GM12878 (cell line): ENCODE measurements at places on chromosomes 6 and 20. TPM values are rescaled to one million over a fixed set of nuclear protein-coding genes. Genes with fewer than 3 reads are reported as not detected.

The NRN1 gene
- total RNA-seq = 0.13 and 0.37 TPM in 2 replicates

DNA sequence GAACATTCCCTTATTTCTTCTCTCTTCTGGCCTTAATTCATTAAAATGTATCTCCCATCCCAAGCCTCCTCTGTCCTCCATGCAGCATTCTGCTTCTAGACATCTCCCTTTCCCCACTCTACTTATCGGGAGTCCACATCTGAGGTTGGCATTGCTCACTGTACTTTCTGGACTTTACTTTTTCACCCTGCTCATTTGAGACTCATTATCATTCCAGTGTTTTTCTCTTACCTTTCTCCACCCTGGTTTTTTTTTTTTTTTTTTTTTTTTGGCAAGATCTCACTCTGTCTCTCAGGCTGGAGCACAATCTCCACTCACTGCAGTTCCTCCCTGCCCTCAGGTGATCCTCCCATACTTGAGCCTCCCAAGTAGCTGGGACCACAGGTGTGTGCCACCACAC is 4.5 kb downstream of the ENPP3 start:
- DNase-seq = no peak

DNA sequence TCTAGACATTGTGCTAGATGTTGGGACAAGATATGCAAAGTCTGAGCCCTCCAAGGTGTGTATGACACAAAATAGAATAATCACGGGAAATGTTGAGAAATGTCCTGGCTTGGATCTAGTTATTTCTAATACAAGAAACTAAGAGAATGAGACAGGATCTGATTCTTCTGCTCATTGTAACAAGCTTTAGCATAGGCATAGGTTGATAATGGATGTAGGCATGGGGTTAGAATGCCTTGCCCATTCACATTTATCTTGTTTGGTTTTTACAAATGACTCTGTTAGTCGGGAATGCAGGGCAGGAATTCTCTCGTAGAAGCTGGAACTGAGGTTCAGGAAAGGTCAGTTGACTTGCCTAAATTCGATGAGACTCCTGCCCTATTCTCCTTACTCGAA is 1.5 kb upstream of the SLC26A8 start:
- no peak for DNase-seq

The GRM1 gene
- 0.05 TPM in 1 of 2 replicates, not detected in the other for total RNA-seq

GRCh38 chr20:1938464-1939269 is 43.5 kb downstream of the SIRPA start:
- no peak for DNase-seq

The HLA-B gene
- total RNA-seq = 3,333 and 3,502 TPM in 2 replicates

DNA sequence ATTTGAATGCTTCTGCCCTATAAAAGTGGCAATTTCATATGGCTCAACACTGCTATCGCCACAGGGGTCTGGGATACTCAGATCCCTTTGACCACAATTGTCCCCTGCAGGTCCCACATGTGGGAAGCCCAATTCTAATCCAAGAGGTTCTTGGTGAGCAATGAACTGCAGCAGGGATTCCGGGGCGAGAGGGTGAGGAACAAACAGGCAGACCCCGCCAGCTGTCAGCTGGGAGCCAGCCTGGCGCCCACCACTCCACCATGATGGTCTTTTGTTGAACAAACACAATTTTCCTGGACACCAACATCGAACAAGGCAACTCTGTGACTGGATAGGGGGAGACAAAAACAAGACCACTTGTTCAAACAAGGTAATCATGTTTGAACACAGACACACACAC is 80.5 kb downstream of the TMEM242 start:
- DNase-seq = no peak

- DNase-seq = no peak
Measured at GRCh38 chr6:118650582-118651281, 659 bp downstream of the CEP85L start.

DNA sequence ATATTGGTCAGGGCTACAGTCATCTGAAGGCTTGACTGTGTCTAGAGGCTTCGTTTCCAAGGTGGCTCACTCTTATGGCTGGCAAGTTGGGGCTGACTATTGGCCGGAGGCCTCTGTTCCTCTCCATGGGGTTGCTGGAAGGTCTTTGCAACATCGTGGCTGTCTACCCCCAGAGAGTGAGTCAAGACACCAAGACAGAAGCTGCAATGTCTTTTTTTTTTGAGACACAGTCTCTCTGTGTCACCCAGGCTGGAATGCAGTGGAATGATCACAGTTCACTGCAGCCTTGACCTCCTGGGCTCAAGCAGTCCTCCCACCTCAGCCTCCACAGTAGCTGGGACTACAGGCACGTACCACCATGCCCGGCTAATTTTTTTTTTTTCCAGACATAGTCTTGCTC is 29.4 kb upstream of the KIF3B start:
- no peak for DNase-seq
